Left ventricle myocardium inferior (tissue), 1 donor: ENCODE measurements at places on chromosomes 4 and X. TPM values are rescaled to one million over a fixed set of nuclear protein-coding genes. Genes with fewer than 3 reads are reported as not detected.

The MAGEB17 gene
- not detected for total RNA-seq

The IGSF1 gene
- 2.4 TPM for total RNA-seq

The RIPPLY1 gene
- total RNA-seq: not detected

The ZNF330 gene
- 144 TPM for total RNA-seq

The RAI2 gene
- total RNA-seq: 23.6 TPM

The GYPB gene
- not detected for total RNA-seq

The FATE1 gene
- not detected for total RNA-seq

The GNRHR gene
- total RNA-seq: not detected

The XAGE2 gene
- not detected for total RNA-seq

The ESX1 gene
- total RNA-seq: not detected

The SPANXA1 gene
- total RNA-seq: not detected

The UCP1 gene
- not detected for total RNA-seq

The SPIN2A gene
- 0.22 TPM for total RNA-seq

The GAGE1 gene
- not detected for total RNA-seq

The ADGRG4 gene
- not detected for total RNA-seq

The IL2 gene
- total RNA-seq: not detected

The NWD2 gene
- not detected for total RNA-seq

The GALNT7 gene
- total RNA-seq: 6.1 TPM

The SOD3 gene
- total RNA-seq: 64.2 TPM

The FAM47A gene
- total RNA-seq: not detected

The WDR45 gene
- 80.4 TPM for total RNA-seq

The HSFX4 gene
- total RNA-seq: not detected

The GSPT2 gene
- 8.8 TPM for total RNA-seq

The HMX1 gene
- total RNA-seq: not detected

The MAOB gene
- total RNA-seq: 157 TPM

The L1CAM gene
- 4.0 TPM for total RNA-seq

The ADH1A gene
- 0.36 TPM for total RNA-seq

The NUDT11 gene
- total RNA-seq: 0.14 TPM

The CPEB2 gene
- total RNA-seq: 23.3 TPM

The GAGE13 gene
- total RNA-seq: not detected

The GAGE12D gene
- total RNA-seq: not detected

The PCDH11X gene
- total RNA-seq: 0.08 TPM

The USP17L29 gene
- not detected for total RNA-seq

The ARHGAP24 gene
- total RNA-seq: 13.7 TPM

The PF4V1 gene
- not detected for total RNA-seq

The NUDT10 gene
- total RNA-seq: 0.27 TPM

The CTBP1 gene
- total RNA-seq: 112 TPM

The FAM114A1 gene
- total RNA-seq: 19.5 TPM

The NXT2 gene
- total RNA-seq: 2.1 TPM

The ZCCHC18 gene
- total RNA-seq: 0.99 TPM

The IL2RG gene
- total RNA-seq: 0.99 TPM

The TCP11X2 gene
- not detected for total RNA-seq

The DACH2 gene
- not detected for total RNA-seq

The DOK7 gene
- total RNA-seq: 46.7 TPM

The CXCL1 gene
- 0.55 TPM for total RNA-seq

The BOD1L1 gene
- 17.9 TPM for total RNA-seq

The SMR3B gene
- not detected for total RNA-seq

The RPS6KA3 gene
- total RNA-seq: 33.6 TPM

The DRD5 gene
- total RNA-seq: not detected

The ETDA gene
- not detected for total RNA-seq

The SMARCA1 gene
- 31.3 TPM for total RNA-seq

The IL1RAPL1 gene
- 1.9 TPM for total RNA-seq

The RHOXF2 gene
- not detected for total RNA-seq
